ENCODE measurements at places on chromosomes 12 and 14. TPM values are rescaled to one million over a fixed set of nuclear protein-coding genes. Genes with fewer than 3 reads are reported as not detected.
A peak's percentile ranks its signal among the peaks of the same experiment; 100 is the strongest.

- DNase-seq = no peak
Measured at GRCh38 chr14:67523764-67524633, 9.1 kb upstream of the PLEKHH1 start.

- no peak for DNase-seq
Measured at GRCh38 chr14:80933282-80933681, 8.3 kb downstream of the CEP128 start.

GRCh38 chr12:46831335-46832129, 5.7 kb upstream of the SLC38A4 start:
- DNase-seq = peak; percentile 46

DNA sequence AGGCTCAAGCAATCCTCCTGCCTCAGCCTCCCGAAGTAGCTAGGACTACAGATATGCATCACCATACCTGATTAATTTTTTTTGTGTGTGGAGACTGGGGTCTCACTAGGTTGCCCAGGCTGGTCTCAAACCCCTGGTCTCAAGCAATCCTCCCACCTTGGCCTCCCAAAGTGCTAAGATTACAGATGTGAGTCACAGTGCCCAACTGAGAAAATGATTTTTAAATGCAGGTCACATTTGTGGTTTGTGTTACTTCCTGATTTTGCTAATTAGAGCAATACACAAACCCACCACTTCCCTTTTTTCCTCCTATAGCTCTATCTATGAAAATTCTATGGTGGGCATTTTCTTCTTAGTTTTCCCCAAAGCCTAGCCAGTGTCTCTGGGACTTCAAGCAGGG, 45.5 kb upstream of the TMEM263 start:
- DNase-seq = no peak

DNA sequence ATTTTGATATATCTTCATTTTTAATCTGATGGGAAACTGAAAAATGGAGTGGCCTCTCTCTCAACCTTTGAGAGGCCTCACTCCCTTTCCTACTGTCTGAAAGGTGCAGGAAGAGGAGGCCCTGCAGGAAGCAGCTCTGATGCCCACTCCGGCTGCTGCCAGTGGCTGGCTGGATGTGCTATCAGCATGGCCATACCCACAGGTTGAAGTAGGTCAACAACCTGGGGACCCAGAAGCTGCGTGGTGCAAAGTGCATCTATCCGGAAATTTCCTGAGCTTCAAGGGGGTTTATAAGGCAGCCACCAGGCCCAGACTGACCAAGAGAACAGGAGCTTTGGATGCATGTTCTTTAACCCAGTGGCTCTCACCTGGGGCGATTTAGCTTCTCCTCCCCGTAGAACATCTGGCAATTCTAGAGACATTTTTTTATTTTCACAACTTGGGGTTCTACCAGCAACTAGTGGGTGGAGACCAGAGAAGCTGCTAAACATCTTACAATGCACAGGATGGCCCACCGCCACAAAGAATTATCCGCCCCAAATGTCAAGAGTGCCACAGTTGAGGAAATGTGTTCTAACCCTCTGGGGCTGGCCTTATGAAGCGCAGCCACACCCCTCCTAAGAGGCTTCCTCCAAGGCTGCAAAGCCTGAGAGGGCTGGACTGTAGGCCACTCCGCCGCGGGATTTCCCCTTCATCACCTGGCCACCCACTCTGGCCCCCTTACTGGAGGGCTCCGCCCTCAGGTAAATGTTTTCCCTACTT, 8.2 kb upstream of the BATF start:
- DNase-seq = no peak

DNA sequence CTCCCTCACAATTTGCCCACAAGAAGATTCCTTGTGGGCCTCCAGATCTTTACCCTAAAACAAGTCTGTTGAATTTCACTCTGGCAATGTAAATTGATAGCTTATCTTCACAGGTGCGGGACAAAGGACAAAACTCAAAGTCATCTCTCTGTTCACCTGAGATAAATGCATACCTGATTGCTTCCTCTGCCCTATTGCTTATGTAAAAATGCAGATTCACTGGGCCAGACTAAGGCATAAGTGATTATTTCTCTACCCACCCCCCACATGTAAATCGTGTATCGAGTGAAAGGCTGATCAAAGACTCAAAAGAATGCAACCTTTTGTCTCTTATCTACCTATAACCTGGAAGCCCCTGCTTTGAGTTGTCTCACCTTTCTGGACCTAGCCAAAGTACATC, 316.8 kb downstream of the SSPN start:
- DNase-seq = no peak

DNA sequence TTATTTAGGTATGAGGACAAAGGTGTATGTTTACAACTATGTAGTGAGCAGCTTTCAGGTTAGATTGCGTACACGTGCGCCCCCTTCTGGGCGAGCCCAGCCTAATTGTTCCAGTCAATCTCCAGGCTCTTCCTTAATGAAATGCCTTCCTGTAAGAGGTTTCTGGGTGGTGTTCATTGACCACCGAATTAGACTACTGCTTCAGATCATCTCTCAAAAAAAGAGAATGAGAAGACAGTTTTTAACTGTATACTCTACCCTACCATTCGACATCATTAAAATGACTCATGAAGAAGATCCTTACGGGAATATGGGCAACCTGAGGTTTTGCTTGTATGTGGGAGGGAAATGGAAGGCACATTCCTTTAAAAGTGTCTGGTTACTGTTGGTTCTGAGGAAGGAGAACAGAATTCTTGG, 2.1 kb downstream of the LUM start:
- DNase-seq = peak; percentile 78

GRCh38 chr14:30861200-30861599, 13.2 kb upstream of the COCH start:
- no peak for DNase-seq

GRCh38 chr14:26766726-26767125, 168.9 kb upstream of the NOVA1 start:
- DNase-seq = no peak

GRCh38 chr12:98916106-98916505, 271.0 kb downstream of the APAF1 start:
- DNase-seq = no peak

DNA sequence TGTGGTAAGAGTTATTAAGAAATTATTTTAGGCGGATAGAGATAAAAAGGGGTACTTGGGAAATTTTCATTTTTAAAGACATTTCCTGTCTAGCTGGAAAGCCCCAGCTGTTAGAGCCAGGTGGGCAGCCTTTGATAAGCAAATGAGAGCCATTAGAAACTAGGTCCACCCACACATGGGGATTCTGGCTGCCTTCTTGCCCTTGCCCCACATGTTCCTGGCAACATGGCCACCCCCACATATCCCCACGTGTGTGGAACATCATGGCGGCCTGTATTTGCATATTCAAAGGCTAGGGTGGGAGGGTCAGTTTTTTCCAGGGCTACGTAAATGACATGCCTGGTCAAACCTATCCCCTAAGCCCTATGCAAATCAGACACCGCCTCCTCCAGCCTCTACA, 1382.1 kb downstream of the AACS start:
- no peak for DNase-seq

- no peak for DNase-seq
Measured at GRCh38 chr12:69350002-69350626, 1.9 kb downstream of the LYZ start.

DNA sequence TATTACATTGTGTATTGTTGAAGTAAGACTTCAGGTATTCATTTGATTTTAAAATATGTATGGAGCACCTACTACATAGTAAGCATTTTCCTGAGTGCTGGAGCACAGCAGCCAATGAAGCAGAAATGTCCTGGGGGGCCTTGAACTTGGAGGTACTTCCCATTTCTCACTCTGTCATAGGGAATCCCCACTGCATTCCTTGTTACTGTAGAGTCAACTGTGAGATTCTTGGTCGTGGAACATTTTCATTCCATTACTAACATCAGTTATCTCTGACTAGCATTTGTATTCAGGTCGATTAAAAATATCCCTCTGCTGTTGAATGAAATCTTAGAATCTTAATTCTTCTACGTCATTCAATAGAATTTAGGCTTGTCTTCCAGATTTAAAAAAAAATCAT, 66.7 kb downstream of the PDE3A start:
- no peak for DNase-seq

- DNase-seq = no peak
Measured at GRCh38 chr14:51622376-51622775, 29.3 kb upstream of the FRMD6 start.

GRCh38 chr14:73386342-73386741, 72.0 kb downstream of the NUMB start:
- DNase-seq = no peak

RTL1 gene
- 0.18 TPM for total RNA-seq

AHNAK2 gene
- 26.9 TPM for total RNA-seq

KRT79 gene
- total RNA-seq = not detected

KRT71 gene
- total RNA-seq = not detected

ERP29 gene
- total RNA-seq = 150 TPM

AQP2 gene
- 0.05 TPM for total RNA-seq

ZNF641 gene
- total RNA-seq = 35.3 TPM

CLEC1B gene
- total RNA-seq = not detected

KRT77 gene
- not detected for total RNA-seq
